HEK293T (cell line): ENCODE measurements at places on chromosomes 4 and X.

DNA sequence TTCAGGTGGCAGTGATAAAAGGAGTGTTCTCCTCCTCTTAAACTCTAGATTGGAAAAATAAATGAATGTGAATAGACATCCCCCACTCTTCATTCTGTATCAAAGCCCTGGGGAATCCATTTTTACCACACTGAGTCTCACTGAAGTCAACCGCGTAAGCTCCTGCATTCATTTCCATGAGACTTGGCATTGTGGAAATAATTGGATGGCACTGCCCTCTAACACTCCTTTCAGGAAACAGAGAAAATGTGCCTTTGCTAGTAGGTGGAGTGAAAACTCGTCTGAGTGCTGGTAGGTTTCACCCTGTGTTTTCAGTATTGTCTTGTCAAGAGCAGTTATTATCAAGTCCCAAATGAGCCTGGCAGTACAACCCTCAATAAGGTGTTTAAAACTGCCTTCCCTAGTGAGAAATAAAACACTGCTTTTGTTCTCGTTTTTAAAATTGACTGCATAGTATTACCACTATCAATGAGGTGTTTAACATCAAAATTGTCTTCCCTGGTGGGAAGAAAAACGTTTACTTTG is 9.7 kb upstream of the CDKN2AIP start:
- DNase-seq: no peak

DNA sequence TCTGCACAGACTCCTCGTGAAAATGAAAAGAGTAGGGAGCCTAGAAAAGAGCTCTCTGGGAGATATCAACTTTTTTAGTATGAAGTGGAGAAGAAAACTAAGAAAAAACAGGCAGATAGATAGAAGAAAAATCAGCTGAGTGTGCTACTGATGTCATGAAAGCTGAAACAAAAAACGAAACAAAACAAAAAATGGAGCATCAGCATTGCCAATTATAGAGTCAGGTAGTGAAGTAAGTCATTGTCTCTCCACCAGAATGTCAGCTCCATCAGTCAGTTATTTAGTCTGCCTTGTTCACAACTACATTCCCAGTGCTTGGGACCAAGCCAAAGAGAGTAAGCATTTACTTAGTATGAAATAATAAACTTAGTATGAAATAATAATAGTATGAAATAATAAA is 595.1 kb downstream of the STPG2 start:
- no peak for DNase-seq

- DNase-seq: no peak
Observed at GRCh38 chrX:108511721-108512120, 72.1 kb downstream of the COL4A5 start.

GRCh38 chr4:839675-840443 is 13.9 kb upstream of the CPLX1 start:
- DNase-seq: no peak

DNA sequence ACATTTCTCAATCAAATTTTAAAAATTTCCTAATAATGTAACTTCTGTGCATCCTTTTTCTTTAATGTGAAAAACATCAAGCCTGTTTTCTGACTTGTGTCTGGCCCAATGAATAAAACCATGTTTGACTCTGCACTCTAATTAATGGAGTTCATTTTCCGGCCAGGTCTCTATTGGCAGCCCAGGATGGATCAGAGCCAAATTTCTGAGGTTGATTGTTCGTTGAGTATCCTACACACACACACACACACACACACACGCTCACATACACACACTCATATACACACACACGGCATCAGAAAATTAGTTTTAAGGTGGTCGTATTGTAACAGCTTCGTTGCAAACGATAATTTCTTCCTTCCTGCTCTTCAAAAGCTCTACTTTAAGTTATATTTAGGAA is 28.9 kb upstream of the TLL1 start:
- DNase-seq: no peak

DNA sequence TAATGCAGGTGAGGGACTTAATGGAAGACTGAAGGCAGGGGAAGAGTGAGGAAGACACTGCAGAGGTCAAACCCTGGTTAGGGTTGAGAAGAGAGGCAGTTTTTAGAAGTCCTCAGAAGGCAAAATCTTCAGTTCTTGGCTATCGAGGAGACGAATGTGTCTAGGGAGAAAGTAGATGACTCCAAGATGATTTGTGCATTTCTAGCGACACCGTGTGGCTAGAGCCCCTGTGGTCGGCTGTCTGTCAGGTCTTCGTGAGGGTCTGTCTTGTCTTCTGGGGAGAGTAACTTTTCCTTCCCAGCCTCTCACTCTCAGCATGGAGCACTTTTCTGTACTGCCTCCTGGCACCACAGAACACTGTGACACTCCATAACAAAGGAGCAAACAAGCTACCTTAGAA is 458.1 kb downstream of the STIM2 start:
- peak; percentile 53 for DNase-seq

DNA sequence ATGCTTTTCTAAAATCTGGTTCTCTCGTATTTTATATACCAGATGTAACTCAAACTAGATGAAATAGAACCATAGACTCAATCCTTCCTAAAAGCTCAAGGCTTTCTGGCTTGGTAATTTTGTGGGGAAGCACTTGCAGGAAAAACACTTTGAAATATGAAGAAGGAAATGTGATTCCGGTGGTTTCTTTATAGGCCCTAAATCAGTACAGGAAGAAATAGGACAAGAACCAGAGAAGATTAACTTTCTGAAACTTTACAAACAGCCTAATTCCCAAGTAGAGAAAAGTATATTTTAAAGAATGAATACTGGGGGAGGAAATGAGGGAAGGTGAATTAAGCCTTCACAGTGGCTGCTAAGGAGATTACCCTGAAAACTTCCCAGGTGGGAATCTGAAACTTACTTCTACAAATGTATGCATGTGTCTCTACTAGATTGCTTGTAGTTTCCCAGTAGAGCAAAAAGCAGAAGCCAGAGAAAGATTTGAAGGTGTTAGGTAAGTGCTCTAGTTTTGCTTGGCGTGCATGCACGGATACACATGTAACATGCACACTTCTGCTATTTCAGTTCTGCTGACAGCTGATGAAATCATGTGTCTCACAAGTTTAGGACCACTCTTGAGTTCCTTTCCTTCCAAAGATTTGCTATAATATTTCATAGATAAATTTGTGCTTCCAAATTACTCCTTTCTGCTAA is 92.1 kb downstream of the AFF1 start:
- no peak for DNase-seq

DNA sequence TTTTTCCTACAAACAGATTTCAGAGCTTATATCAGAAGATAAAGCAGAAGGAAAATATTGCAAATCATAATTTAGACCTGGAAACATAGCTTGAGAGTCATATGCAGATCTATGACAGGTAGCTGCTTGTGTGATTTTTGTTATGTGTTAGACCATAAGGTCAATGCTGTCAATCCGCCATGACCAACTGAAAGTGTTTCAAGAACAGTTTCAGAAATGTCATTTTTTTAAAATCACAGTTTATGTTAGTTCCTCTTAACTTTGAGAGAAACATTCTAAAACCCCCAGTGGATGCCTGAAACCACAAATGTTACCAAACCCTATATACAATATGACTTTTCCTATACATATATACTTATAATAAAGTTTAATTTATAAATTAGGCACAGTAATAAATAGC is 391.3 kb upstream of the FAM241A start:
- no peak for DNase-seq

DNA sequence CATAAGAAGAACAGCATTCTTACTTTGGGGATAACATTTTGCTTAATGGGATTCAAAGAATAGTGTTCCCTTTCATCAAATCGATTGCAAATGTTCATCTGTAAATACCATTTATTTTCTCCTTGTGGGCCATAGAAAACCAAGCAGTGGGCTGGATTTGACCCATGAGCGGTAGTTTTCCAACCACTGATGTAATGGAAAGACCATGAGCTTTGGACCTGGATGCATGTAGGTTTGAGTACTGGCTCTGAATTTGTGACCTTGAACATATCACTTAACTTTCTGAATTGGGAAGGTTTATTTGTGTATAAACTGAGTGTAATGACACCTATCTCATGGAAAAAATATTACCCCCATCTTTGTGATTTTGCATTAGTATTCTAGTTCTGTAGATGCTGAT is 54.3 kb downstream of the REPS2 start:
- no peak for DNase-seq

DNA sequence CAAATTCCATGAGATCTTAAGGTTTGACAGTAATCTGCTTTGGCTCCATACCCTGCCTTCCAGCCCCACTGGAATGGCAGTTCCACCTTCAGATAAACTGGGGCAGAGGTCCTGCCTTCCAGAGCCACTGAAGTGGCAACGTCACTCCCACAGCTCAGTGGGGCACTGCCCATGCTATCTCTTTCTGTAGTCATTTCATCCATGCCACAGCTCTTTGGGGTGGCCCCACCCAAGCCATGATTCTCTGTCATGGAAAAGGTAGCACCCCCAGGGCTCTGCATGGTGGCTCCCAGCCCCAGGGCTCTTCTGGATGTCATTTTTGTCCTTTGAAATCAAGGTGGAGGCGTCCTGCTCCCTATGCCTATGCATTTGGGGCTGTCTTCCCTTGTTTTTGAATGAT is 596.5 kb downstream of the SPOCK3 start:
- no peak for DNase-seq

DNA sequence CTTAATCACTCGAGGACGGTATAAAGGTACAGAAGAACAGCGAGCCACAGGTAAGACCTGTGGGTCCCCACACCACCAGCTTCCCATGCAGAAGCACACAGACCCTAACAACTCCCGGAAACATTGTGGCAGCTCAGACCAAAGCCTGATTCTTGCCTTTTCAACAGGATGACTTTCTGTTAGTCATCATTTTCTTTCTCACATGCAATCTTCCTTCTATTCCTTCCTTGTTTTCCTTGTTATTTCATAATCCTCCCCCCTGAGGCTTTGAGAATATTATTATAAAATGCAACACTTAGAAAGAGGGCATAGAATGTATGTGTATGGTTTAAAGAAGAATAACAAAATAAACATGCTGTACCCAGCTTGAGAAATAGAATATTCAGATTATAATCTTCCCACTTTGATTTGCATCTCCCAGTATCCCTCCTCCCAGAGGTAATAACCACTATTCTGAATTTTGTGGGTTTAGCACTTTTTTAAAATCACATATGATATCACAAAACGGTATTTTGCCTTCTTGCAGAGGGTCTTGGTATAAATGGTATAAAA is 100.9 kb downstream of the FHDC1 start:
- DNase-seq: no peak

DNA sequence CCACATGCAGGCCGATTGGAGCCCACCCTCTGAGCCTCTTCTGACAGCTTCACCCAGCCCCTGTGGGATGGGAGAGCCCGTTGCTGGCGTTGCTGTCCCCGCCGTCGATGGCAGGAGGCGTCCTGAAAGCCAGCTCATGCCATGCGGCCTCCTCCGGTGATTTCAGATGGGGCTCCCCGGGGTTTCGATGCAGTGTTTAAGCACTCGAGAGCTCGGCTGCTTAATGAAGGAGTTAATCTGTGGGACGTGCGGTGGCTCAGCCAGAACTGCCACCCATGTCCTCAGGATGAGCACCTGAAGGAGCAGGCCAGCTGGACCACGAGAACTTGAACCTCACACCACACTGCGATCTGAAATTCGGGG is 95.6 kb downstream of the SORCS2 start:
- DNase-seq: no peak

DNA sequence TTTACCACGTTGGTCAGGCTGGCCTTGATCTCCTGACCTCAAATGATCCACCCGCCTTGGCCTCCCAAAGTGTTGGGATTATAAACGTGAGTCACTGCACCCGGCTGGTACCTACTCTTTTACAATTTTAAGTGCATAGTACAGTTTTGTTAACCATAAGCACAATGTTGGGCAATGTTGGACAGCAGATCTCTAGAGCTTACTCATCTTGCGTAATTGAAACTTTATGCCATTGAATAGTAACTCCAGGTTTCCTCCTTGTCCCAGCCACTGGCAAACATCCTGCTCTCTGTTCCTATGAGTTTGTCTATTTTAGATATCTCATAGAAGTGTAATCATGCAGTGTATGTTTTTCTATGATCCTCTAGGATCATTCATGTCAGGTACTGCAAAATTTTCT is 9.3 kb upstream of the CPE start:
- DNase-seq: no peak

GRCh38 chr4:114874321-114874720 is 239.1 kb downstream of the NDST4 start:
- no peak for DNase-seq

DNA sequence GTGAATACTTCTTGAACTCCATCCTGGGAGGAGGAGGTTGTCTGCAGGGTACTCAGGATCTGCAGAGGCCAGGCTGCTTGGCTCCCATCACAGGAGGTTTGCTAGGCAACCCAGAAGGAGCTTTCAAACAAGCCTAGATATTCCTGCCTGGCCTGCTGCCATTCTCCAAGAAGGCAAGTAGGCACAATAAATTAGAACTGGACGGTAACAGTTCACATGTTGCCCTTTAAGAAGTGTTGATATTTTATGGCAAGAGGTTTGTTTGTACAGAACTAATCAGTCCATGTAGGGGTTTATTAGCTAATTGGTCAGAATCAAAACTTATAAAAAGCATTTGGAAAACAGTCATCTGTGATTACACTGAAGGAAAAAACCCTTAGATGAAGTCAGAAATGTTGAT is 39.3 kb downstream of the SYNPO2 start:
- DNase-seq: no peak

- DNase-seq: peak; percentile 74
Observed at GRCh38 chrX:15497865-15498264, 2.7 kb upstream of the BMX start.

- DNase-seq: no peak
Observed at GRCh38 chrX:70128071-70128470, 5.2 kb upstream of the IGBP1 start.

GRCh38 chr4:39541987-39542610 is 14.9 kb upstream of the UGDH start:
- no peak for DNase-seq

GRCh38 chr4:8860096-8860891 is 11.3 kb downstream of the HMX1 start:
- no peak for DNase-seq

DNA sequence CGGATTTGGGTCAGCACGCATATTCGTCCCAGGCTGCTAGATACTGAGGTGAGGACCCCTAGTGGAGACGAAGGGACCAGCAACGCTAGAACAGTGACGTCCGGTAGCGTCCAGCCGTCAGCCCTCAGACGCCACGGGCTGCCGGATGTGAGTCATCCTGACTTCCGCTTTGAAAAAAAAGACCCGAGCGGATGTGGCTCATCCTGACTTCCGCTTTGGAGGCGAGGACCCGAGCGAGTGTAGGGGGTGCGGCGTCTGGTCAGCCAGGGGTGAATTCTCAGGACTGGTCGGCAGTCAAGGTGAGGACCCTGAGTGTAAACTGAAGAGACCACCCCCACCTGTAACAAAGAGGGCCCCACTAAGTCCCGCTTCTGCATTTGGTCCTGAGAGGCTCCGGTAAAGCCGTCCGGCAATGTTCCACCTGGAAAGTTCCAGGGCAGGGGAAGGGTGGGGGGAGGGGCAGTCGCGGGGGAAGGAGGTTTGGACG is at the start of gene MAGEB2:
TSS of gene MAGEB2 (plus strand) at position 207 of the 487 bp plus-strand sequence. CDS start 3,018 bp downstream, outside the sequence.
- peak; percentile 54 for DNase-seq

GRCh38 chr4:99816545-99817308 is at the start of gene DAPP1:
Gene DAPP1 (plus strand): TSS chr4:99816827. CDS start chr4:99816914, 87 bp downstream.
- DNase-seq: no peak

DNA sequence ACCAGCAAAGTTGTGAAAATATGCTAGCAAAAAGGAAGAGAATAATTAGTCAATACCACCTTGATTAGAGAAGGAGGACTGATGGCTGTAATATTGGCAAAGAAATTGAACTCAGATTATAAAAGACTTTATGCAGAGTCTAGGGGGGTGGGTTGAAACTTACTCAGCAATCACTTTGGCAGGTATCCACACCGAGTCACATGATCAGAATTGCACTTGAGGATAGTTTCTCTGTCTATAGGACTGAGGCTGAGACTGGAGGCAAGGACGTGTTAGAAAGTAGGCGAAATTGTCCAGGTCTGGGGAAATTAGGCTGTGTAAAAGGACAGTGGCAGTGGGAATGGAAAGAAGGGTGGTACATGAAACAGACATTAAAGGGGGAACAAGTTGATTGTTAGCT is 284.4 kb downstream of the ARHGAP24 start:
- DNase-seq: no peak
